ENCODE measurements at places on chromosomes 11 and 22. TPM values are rescaled to one million over a fixed set of nuclear protein-coding genes. Genes with fewer than 3 reads are reported as not detected.

- DNase-seq, result no peak
Measured at GRCh38 chr22:20866736-20867135, 7.9 kb downstream of the SNAP29 start.

DNA sequence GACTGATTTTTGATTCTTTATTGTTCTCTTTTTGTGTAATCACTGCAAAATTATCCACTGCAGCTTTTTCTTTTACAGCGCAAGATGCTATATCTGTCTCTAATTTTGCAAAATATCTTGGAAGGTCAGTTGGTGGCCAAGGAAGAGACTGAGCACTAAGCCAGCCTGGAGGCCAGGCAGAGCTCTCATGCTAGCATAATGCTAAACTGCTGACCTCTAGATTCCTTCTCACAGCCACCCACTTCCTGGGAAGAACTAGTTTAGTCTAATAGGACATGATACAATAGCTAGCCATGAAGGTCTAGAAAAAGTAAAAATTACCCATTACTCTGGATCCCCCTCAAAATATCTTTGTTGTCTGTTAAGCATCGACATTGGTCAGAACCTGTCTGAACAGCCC lies 227.2 kb upstream of the ARHGAP20 start:
- no peak for DNase-seq

DNA sequence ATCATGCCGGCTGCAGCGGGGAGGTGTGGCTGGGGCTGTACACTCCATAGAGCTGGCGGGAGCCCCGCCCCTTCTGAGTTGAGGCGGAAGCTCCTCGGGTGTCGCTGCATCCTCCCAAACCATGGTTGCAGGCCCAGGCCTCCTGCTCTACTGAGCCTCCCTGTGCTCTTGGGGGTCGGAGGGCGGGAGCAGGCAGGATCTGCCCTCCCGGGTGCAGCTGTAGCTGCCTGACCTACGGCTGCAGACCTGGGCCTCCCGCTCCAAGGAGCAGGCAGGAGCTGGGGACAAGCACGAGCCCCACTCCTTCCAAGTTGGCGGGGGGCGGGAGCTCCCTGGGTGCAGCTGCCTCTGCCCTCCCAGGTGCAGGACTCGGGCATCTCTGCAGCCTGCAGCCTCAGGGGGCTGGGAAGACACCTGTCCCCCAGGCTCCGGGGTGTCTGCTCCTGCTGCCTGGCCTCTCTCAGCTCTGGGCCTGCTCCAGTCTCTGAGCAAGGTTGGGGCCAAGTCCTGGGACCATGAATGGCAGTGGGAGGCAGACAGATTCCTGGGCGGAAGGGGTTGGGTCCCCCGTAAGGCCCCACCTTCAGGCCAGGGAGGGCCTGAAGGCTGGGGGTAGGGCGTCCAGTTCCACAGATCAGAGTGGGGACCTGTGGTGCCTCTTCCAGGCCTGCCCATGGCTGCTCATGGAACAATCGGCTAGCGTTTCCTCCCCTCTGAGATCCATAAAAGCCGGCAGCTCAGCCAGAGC lies 46.4 kb upstream of the SC5D start:
- no peak for DNase-seq

- no peak for DNase-seq
Measured at GRCh38 chr11:19242179-19242932, 1.6 kb upstream of the E2F8 start.

DNA sequence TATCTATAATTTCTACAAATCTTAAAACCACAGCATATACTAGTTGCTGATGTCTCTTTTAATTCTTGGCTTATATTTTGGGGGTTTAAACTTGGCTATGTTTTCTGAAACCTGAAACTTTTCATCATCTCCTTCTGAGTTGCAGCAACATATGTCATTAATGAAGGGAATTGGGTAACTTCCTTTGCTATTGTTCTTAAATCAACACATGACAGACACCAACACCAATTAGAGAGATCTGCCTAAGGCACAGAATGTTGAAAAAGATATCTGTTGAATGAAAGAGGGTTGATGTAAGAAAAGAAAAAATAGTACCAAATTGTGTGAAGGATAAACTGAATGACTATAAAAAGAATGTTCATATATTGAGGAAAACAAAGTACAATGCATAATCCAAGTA lies 10.3 kb upstream of the GAS2 start:
- no peak for DNase-seq

- no peak for DNase-seq
Measured at GRCh38 chr11:115921540-115921939, 417.3 kb upstream of the CADM1 start.

- no peak for DNase-seq
Measured at GRCh38 chr11:68340003-68340767, 27.8 kb downstream of the LRP5 start.

DNA sequence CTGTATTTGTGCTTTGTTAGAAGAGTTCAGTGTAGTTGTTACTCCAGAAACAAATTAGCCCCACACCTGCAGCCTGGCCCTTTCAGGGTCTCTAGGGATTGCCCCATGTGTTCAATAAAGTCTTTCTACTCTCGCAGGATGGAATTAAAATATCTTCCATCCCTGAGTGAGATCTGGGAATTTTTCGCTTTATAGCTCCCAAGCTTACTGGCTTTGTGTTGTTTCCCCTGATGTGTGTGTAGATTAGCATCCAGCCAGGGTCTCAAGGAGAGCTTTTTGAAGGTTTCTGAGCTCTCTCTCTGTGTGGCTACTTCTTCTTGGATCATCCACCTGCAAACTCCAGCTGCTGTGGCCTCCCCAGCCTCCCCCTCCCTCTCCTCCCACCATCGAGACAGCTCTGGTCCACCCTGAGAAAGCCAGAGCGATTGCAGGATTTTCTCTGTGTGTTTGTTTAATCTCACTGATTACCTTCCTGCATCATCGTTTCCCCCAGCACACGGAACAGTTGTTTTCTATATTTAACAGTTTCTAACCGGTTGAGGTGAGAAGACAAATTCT lies 553.5 kb downstream of the TBC1D22A start:
- no peak for DNase-seq

GRCh38 chr22:23384923-23385677 lies 195.0 kb downstream of the IGLL1 start:
- no peak for DNase-seq

GRCh38 chr11:45208135-45208534 lies 61.7 kb downstream of the PRDM11 start:
- no peak for DNase-seq

DNA sequence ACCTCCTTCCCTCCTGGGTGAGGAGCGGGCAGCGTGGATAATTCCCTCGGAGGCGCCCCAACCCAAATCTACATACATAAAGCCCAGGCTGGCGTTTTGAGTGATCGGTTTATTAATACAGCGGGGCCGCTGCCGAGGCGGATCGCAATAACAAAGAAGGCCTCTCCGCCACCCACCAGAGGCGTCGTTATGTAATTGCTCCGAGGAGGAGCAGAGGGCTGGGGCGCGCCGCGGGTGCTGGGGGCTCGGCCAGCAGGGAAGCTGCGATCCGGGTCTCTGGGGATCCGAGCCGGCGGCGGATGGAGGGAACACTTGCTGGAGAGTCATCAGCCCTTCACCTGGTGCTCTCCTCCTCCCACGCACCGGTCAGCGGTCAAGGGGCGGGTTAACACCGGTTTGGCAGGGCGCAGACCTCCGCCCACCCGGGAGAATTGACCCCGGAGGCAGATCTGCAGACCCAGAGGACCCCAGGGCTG lies 6.4 kb upstream of the TP53I11 start:
- DNase-seq, result peak; percentile 19

GRCh38 chr11:58493676-58494075 lies 14.2 kb downstream of the OR5B21 start:
- no peak for DNase-seq

GRCh38 chr22:50361688-50362087 lies 18.6 kb downstream of the PPP6R2 start:
- DNase-seq, result no peak

GRCh38 chr22:49660321-49660720 lies 167.4 kb downstream of the BRD1 start:
- DNase-seq, result no peak

- DNase-seq, result no peak
Measured at GRCh38 chr11:11965192-11965591, 43.2 kb downstream of the DKK3 start.

DNA sequence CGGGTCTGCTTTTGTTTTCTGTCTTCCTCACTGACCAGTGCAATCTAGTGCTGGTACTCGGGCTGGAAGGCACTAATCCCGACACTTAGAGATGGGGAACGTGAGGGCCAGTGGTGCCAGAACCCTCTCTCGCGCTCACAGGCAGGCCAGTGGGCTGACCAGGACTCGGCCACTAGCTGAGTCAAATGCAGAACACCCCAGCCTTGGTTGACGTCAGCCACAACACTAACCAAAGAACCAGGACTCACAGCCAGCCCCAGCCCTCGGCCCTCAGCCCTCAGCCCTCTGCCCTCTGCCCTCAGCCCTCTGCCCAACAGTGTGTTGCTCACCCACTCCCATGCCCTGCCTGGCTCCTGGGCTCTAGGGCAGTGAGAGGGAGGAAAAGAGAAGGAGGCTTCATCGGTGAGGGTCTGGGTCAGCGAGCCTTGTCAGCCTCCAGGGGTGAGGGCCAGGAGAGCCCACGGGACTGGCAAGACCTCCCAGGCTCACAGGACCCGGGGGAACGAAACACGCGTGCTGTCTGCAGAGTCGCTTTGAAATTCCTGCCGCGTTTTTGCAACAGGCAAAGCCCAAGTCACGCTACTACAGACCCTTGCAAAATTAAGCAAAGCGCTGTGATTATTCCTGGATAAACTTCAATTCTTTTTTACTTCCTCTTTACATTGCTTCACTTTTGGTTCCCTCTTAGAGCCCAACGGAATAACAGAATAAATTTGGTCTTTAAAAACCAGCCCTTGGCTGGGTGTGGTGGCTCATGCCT lies 27.5 kb downstream of the KIAA0930 start:
- peak; percentile 18 for DNase-seq

DNA sequence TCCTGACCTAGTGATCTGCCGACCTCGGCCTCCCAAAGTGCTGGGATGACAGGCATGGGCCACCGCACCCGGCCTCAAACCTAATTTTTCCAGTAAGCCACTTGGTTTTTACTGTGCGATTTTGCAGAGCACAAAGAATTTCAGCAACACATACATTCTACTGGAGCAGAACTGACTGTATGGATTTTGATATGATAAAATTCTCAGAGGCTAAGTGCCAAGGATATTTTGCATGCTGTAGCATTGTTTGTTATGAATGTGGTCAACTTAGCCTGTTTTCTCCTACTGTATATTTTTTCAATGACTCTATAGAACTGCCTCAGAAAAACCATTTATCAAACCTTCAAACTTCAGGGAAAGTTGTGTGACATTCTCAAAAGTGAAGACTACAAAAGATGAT lies 89.2 kb downstream of the FAT3 start:
- no peak for DNase-seq

GRCh38 chr22:26681395-26681821 lies 24.0 kb downstream of the MIAT start:
- DNase-seq, result peak; percentile 96

GRCh38 chr11:105693075-105693759 lies 83.3 kb downstream of the GRIA4 start:
- DNase-seq, result no peak

DNA sequence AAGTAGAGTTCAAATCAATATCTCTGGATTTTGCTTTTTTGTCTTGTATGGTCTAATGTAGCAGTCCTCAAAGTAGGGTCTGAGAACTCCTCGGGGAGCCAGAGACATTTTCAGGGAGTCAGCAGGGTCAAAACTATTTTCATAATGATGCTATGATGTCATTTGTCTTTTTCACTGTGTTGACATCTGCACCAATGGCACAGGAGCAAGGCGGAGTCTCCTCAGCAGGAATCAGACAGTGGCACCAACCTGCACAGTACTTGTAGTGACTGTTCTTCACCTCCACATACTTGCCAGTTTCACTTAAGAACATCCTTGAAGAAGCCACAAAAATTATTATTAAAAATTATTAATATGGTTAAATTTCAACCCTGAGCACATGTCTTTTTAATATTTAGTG lies 14.9 kb upstream of the FXYD6 start:
- DNase-seq, result no peak

- no peak for DNase-seq
Measured at GRCh38 chr11:78606667-78607066, 32.0 kb upstream of the NARS2 start.

DNA sequence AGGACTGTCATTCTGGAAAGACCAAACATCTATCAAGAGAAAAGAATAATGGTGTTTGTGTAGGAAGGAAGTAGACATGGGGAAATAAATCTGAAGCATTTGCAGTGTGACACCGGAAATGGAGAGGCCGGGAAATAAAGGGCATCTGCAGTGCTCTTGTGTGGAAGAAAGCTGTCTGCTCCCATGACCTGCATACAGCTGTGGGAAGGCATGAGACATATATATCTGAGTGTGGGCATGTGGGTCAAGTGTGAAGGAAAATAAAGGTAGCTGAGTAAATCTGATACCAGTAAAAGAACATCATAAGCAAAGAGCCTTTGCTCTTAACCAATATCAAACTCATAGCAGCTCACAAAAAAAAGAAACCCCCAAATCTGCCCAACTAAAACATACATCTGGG lies 72.1 kb upstream of the OR5AK2 start:
- no peak for DNase-seq

DNA sequence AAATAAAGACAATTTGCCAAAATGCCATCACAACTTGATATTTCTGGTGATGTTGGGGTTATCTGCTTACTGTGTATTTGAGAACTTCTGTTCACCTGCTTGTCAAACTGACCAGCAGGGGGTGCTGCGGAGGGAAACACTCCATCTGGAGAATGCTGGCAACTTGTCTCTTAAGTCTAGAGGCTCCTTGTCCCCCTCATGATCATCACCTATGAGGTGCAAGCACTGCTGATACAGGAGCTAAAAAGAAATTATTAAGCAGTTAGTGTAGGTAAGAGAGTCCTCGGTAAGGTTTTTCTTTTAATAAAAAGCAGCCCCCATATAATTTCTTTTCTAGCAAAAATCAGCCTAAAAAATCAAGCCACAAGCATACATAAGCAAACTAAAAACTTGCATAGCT lies 32.7 kb upstream of the GLYATL1B start:
- peak; percentile 65 for DNase-seq

DNA sequence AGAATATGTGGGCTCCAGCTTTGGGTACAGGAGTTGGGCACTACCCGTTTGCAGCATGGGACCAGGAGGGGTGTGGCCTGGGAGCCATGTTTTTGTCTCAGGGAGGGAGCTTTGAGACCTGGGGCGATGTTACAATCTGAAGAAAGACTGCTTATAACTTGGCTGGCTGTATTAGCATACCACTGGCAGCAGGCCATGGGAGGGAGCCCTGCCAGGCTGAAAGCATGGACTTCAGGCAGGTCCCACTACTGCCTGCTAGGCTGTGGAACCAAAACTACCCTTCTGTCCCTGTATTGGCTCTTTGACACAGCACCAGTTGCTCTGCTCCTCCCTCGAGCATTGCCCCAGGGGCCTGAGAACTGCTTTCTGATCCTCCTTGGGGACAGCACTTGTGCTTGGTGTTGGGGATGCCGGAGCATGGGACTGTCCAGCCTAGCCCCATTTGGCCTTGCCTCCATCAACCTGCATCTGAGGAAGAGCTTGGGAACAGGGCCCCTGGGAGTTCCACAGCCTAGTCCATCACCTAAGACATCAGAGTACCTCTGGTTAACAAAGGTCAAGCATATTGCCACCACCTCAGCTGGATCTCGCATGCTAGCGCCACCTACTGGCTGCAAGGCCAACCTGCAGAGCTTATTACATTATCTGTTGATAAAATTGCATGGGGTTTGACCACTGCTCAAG lies 217.4 kb downstream of the SBF2 start:
- peak; percentile 88 for DNase-seq

The RAPSN gene
- total RNA-seq, result not detected

The P2RX6 gene
- 11.8 TPM for total RNA-seq

The APLNR gene
- total RNA-seq, result 9.8 TPM

The TRIM51 gene
- total RNA-seq, result not detected

The TMEM151A gene
- 2.6 TPM for total RNA-seq

The APOL6 gene
- total RNA-seq, result not detected

The FOLR2 gene
- not detected for total RNA-seq

The ROBO4 gene
- total RNA-seq, result 2.4 TPM

The NXPE2 gene
- 0.18 TPM for total RNA-seq

The UBQLN3 gene
- total RNA-seq, result 1.9 TPM

The CBLIF gene
- total RNA-seq, result 0.69 TPM

The OR2AG1 gene
- total RNA-seq, result not detected

All from cardiac muscle cell (in vitro differentiated cells and primary cell).